Hematopoietic multipotent progenitor cell (in vitro differentiated cells): ENCODE measurements at places on chromosomes 6 and 20. TPM values are rescaled to one million over a fixed set of nuclear protein-coding genes. Genes with fewer than 3 reads are reported as not detected.

The PSORS1C2 gene
- total RNA-seq = not detected

The CRYBG1 gene
- total RNA-seq = 9.7 TPM

The CDK5RAP1 gene
- 21.8 TPM for total RNA-seq

The LY6G6C gene
- total RNA-seq = 0.54 TPM

The APOBEC2 gene
- total RNA-seq = not detected

The PKHD1 gene
- under 0.01 TPM for total RNA-seq

The SH3BGRL2 gene
- 4.6 TPM for total RNA-seq

The TPD52L1 gene
- 1.1 TPM for total RNA-seq

The TULP1 gene
- total RNA-seq = not detected
